ENCODE measurements at places on chromosomes 2 and 18. TPM values are rescaled to one million over a fixed set of nuclear protein-coding genes. Genes with fewer than 3 reads are reported as not detected.

- no peak for DNase-seq
Observed at GRCh38 chr2:26086155-26086637, 52.3 kb downstream of the RAB10 start.

GRCh38 chr18:10010611-10011015, 96.8 kb downstream of the VAPA start:
- no peak for DNase-seq

GRCh38 chr2:200353120-200353519, 46.6 kb downstream of the SPATS2L start:
- DNase-seq, result no peak

GRCh38 chr2:200681697-200682096, 95.9 kb downstream of the AOX1 start:
- DNase-seq, result no peak

DNA sequence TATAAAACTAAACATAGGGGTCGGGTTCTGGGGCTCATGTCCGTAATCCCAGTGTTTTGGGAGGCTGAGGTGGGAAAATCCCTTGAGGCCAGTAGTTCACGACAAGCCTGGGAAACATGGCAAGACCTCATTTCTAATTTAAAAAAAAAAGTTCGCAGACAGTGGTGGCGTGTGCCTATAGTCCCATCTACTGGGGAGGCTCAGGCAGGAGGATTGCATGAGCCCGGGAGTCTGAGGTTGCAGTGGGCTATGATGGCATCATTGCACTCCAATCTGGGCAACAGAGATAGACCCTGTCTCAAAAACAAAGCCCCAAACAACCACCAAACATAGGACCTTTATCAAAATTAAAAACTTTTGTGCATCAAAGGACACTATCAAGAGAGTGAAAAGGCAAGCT, 9.8 kb upstream of the HAAO start:
- DNase-seq, result no peak

TTC31 gene
- total RNA-seq, result 27.7 TPM

- no peak for DNase-seq
Observed at GRCh38 chr18:9020221-9020620, 82.3 kb upstream of the NDUFV2 start.

DNA sequence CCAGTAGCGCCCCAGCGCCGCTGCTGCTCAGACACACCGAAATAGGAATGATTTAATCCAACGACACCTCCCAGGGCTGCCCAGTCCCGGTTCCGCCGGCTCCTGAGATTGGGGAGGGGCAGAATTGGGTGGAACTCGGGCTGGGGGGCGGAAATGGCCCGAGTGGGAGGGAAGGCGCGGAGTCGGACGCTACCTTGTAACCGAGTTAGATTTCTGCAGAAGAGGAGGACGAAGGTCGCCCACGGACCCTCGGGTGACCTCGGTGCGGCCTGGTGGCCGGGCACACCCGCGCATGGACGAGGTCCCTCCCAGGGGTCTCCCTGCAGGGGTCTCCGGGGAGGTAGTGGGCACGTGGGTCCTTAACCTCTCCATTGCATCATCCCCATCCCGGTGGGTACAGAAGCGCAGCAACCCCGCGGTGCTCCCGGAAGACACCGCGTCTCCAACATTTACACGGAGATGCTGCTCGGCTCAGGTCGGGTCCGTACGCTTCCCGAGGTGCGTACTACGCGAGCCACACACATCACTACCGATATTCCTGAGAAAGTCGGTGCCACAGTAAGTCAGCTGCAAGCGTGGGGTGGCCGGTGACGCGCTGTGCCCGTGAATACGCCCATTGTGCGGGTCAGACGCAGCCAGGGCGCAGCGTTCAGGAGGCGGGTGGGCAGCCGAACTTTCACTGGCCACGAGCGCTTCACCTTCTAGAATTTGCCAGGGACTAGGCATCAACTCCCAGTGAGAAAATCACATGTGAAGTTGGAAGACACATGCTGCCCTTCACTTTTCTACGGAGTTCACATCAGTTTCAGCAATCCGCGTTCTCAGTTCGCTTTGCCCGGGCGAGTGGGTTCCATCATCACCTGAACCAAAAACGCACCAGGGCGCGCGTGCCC, 3.0 kb downstream of the ZNF516 start:
- no peak for DNase-seq

DNA sequence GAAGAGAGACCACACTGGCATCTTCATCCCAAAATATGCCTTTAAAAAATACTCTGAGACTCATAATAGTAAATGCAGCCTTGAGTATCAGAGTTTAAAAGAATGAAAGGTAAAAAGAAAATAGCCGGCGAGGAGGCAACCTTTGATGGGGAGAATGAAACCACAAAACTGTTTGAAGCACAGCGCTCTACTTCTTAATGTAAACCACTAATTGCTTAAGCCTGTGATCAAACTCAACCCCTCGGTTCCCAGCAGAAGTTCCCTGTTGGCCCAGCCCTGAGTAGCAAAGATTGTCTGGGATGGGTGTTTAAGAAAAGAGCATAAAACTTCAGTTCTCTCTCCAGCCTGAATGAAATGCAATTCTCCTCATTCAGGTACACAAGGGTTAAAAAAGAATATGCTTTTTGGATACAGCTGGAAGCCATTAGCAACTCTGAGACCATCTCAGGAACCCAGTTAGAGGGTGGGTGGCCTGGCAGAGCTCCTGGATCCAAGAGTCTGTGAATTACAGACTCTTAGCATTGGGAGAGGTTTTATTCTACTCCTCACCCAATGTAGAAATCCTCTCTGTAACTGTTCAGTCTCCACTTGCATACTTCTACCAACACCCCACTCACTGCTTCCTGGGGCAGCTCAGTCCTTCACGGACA, 44.8 kb downstream of the VIT start:
- no peak for DNase-seq

MALL gene
- total RNA-seq, result 146 TPM

CERKL gene
- 0.15 TPM for total RNA-seq

DNA sequence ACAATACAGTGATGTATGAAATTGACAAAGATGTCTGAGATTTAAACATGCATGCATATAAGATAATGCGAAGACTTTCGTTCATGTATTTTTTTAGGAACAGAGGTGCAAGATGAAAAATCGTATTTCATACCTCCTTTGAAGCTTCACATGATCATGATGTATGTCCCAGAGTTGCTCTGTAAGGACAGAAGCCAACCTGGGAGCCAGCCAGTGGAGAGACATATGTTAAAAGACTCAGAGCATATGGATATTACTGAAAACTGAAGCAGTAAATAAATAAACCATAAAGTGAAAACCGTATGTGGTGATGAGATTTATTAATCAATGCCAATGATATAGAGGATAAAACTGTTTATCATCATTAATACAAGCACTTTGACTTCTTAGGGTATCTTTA, 424.4 kb upstream of the NETO1 start:
- DNase-seq, result no peak

DNA sequence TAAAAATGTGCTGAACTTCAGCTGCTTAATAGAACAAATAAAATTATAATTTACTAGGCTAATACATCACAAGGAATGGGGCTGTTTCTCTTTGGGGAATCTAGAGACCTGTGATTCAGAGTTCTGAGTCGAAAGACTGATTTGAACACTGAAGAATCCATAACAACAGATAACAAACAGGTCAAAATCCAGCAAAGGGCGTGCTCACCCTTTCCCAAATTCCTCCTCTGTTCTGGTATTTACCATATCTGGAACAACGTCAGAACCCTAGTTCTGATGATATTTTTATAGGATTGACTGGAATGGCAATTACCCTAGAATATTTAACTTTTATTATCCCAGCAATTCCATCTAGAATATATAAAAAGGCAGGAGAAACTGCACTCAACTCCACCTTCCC, 66.0 kb upstream of the ITGA6 start:
- DNase-seq, result no peak

- no peak for DNase-seq
Observed at GRCh38 chr2:29370173-29370572, 255.0 kb downstream of the CLIP4 start.

- DNase-seq, result no peak
Observed at GRCh38 chr18:77111449-77111848, 21.1 kb downstream of the MBP start.

- DNase-seq, result no peak
Observed at GRCh38 chr18:34965108-34965507, 76.1 kb upstream of the MAPRE2 start.

PCARE gene
- total RNA-seq, result not detected

- no peak for DNase-seq
Observed at GRCh38 chr18:22585821-22586220, 168.1 kb upstream of the CTAGE1 start.

AQP12A gene
- total RNA-seq, result not detected

DNA sequence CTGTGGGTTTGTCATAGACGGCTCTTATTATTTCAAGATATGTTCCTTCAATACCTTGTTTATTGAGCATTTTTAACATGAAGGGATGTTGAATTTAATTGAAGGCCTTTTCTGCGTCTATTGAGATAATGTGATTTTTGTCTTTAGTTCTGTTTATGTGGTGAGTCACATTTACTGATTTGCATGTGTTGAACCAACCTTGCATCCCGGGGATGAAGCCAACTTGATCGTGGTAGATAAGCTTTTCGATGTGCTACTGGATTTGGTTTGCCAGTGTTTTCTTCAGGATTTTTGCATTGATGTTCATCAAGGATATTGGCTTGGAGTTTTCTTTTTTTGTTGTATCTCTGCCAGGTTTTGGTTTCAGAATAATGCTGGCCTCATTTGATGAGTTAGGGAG, 60.5 kb downstream of the GTF3C3 start:
- no peak for DNase-seq

DNA sequence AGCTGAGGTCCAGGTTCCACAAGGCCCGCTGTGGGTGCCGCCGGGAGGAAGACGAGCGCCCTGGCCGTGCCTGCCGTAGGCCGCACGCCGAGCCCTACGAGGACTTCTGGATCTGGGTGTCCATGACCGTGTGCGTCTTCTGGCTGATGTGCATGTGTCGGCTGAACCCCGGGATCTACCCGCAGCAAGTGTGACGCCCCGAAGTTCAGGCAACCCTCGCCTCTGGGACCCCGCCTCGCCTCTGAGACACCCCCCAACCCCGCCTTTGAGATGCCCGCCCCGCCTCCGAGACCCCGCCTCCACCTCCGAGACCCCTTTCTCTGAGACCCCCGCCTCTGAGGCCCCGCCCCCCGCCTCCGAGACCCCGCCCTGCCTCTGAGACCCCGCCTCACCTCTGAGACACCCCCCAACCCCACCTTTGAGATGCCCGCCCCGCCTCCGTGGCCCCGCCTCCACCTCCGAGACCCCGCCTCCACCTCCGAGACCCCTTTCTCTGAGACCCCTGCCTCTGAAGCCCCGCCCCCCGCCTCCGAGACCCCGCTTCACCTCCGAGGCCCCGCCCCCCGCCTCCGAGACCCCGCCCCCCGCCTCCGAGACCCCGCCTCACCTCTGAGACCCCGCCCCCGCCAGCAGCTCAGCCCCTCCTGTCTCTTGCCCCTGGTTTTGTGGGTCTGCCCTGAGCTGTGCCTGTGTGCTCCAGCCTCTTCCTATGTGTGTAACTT, 3.7 kb downstream of the RTP5 start:
- no peak for DNase-seq

GRCh38 chr2:36449213-36449612, 93.6 kb downstream of the CRIM1 start:
- no peak for DNase-seq

GRCh38 chr2:233311241-233311926, 3.8 kb downstream of the SAG start:
- no peak for DNase-seq

- DNase-seq, result no peak
Observed at GRCh38 chr18:3720159-3720558, 270.2 kb downstream of the TGIF1 start.

DNA sequence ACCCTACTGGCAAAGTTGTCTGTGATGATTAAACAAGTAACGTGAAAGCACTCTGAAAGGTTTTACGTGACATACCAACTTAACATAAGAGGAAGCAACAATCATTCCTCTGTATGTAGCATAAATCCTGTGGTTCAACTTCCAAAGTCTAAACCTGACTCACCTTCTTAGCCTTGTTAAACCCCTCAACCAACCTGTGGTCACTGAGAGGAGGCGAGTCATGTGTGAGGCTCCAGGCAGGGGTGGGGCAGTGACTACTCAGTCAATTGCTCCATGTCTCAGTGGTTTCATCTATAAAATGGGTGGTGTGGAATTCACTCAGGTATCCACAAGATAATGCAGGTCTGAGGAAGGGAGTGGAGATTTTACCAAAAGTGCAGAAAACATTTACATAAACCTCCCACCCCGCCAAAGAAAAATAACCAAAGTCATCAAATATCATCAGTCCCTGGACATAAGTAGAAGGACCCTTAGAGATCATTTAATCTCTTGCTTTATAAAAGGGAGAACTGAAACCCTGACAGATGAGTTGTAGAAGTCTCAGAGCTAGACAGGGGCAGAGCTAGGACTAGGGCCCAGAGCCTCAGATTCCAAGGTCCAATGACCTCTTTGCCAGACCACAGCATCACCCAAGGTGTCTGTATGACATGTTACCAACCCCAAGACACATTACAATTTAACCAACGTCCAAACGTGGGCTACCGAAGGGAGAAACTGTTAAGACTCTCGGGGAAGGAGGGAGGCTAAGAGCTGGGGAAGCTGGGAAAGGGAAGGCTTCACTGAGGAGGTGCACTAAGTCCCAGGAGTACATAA, 3.7 kb upstream of the PCBP1 start:
- DNase-seq, result no peak
